ENCODE measurements at places on chromosomes 16 and 17.

DNA sequence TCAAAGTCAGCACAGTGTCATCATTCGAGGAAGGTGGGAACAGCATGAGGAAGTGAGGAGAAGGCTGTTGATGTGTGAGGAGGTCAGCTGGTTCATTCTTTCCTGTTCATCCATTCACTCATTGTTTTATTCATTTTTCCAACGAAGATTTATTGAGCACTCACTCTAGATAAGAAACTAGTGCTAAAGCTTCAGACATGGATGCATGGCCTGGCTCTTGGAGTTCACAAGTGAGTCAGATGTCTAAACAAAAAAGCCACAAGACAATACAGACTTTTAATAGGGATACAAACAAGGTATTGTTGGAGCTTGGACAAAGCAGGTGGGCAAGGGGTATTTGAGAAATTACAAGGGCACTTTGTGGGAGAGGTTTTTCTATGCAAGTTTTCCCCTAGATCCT, 31.3 kb upstream of the MPHOSPH6 start:
- no peak for DNase-seq

DNA sequence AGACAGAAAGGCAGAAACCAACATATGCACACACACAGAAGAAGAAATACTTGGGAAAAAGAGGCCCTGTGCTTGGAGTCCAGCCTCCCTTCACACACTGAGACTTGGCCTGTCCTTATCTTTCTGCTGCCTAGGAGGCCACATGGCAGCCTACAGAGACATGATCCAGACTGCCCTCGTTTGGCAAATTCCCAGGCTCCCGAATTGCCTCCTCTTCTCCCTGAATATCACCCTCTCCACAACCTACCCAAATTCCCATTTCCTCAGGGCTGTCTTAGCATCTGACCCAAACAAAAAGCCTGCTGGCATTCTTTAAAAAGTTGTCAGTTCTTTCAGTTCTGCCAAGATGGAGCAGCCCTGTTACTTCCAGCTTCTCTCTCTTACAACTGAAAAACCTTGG, 59.8 kb downstream of the DNAH17 start:
- DNase-seq: no peak

GRCh38 chr17:79814127-79814973, 17.5 kb upstream of the CBX8 start:
- no peak for DNase-seq

- no peak for DNase-seq
These were observed 54.2 kb downstream of the WIPI1 start for GRCh38 chr17:68403122-68403521.

DNA sequence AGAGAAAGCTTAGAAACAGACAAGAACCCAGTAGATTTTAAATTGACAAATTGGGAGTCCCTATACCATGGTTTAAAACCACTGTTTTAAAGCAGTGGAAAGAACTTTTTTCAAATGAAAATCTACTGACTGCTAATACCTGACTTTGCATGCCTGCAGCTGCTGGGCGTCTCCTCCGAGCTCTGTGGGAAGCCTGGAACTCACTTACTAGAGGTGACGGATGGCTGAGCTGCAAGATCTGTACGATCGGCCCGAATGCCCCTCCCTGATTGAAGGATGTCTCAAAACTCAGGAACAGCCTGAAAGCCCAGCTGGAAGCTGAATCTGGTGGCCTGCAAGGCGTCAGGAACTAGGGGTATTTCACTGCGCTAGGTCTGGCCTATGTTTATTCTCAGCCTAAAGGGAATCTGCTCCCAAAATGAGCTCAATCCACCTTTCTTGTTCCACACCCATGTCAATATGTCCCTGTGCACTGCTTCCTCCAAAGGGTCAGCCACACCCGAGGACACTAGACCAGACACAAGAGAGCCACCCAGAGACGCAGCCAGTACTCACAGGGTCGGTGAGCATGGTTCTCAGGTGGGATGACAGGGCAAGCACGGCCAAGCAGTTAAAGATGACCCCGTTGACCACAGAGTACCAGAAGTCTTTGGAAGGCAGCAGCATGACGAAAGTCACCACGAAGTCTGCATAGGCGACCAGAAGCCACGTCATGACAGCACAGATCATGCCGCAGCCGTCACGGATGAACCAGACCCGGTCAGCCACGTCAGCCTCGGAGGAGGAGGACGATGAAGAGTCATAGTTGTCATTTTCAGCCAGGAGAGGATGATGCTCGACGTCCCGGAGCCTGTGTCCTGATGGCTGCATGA, 21.4 kb downstream of the ZDHHC7 start:
- DNase-seq: no peak

GRCh38 chr17:32494621-32495358, 8.0 kb downstream of the CDK5R1 start:
- no peak for DNase-seq

DNA sequence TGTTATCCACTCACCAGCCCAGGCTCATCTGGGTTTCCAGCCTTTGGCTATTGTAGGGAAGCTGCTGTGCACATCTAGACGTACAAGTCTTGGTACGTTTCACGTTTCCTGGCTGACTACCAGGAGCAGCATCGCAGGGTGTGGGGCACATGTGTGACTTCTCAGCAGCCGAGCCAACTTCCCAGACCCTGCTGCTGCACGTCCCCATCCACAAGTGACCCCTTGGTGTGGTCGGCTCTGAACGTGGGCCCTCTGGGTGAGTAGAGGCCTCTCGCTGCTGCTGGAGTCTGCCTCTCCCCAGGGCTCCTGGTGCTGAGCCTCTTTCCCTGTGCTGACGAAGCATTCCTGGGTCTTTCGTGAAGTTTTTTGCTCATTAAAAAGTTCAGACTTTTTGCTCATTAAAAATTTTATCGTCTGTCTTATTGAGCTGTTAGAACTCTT, 70.2 kb upstream of the ZNF750 start:
- no peak for DNase-seq

- no peak for DNase-seq
These were observed 33.6 kb upstream of the BRD7 start for GRCh38 chr16:50402298-50402895.

DNA sequence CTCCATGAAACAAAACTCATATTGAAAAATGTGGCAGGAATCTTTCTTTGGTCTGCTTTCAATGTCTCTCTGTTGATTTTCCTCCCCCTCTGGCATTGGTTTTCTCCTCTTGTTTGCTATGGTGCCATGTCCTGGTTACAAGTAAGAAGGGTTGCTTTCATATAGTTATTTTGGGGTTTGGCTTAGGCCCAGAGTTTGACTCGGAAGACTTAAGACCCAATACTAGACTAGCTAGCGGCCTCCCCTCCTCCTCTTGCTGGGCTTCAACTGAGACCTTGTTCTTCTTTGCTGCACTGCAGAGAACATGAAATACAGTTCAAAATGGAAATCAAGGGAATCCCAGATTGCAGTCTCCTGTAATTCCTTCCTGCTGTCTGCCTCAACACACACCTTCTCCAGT, 30.0 kb upstream of the CLEC18A start:
- no peak for DNase-seq

Data from germinal center (tissue), 1 donor.